Activated CD4-positive, alpha-beta T cell treated with anti-CD3 and anti-CD28 coated beads for 1 hour (primary cell): ENCODE measurements at places on chromosomes 3 and 15.

DNA sequence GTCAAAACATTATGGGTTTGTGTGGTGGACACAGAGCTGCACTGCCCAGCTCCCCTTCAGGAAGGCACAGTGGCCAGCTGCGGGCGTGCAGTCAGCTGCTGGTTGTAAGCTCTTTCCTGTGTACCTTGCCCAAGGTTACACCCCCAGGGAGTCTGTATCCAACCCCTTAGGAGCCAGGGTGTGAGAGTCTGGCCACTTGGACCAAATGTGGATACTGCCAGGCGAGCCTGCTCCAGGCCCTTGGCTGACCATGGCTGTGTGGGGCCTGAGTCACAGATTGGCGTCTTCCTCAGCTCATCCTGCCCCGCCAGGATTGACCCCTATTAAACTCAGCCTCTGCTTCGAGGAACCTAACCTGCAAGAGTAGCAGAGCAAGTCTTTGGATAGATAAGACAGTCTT lies 56.9 kb downstream of the ABHD5 start:
- DNase-seq, result no peak

- DNase-seq, result peak; percentile 62
These were observed 267.0 kb downstream of the PLCL2 start for GRCh38 chr3:17151598-17152373.

DNA sequence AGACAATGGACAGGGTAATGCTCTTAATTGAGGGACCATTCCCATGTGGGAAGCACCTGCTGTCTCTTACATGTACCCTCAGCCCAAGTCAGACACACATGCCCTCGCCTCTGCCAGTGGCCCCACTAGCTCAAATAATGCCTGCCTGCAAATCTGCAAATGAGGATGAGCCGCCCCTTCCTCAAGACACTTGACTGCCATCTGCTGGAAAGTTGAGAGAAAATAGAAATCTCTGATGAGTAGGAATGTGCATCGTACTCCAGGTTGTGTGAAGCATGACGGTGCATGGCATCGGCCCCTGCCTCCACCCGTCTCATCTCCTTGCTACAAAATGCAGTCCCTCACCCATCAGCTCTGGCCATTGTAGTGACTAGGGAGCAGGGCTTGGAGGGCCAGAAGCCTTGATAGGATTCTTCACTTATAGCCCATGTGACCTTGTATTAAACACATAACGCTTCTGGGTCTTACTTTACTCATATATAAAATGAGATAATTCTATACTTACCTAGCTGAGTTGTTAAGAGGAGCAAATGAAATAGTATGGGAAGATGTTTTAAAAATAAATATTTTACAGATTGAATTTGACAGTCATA lies 6.3 kb upstream of the SCN5A start:
- no peak for DNase-seq

GRCh38 chr3:10813425-10813824 lies 2.6 kb upstream of the SLC6A11 start:
- DNase-seq, result no peak

- no peak for DNase-seq
These were observed 5.1 kb downstream of the RBP1 start for GRCh38 chr3:139534455-139534812.

DNA sequence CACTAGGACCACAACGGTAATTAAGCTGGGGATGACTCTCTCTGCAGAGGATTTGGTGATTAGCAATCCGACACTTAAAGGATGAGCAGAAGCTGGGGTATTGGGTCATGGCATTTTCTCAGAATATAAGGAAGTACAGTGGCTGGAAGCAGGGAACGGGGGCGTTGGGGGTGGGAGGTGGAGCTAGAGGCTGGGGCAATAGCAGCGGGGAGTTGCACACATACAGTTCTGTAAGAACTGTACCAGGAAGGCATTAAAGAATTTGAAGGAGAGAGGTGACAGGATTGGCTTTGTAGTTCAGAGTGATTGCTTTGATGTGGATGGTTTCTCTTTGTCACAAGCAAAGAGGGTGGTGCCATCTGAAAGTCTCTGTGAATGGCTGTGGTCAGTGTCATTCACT lies 28.2 kb downstream of the PSMD6 start:
- DNase-seq, result no peak

DNA sequence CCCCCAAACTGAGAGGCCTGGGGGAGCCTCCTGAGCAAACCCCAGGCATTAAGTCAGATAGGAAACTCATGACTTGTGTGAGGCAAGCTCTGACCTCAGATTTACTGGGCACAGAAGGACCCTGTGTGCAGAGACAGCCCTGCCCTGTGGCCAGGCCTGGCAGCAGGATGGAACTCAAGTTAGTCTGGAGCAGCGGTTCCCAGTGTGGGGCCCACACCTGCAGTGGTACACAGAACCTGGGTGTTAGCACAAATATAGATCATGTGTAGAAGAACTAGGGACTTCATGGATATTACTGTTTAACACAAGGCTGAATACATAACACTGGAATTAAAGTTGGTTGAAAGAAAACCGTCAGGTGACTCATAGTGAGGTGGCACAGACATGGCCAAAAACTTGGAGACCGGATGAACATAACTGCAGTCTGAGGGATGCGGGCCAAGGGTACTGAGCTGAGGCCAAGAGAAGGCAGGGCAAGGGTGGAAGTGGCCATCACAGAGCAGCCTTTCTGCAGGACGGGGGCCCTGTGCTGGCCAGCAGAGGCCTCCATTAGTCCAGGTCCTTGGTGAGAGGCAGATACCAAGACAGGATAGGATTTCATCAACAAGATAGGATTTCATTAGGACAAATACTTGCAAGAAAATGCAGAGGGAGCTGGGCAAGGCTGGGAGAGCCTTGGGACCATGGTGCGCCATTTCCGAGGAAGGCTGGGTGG lies 40.9 kb downstream of the IRAK2 start:
- no peak for DNase-seq

DNA sequence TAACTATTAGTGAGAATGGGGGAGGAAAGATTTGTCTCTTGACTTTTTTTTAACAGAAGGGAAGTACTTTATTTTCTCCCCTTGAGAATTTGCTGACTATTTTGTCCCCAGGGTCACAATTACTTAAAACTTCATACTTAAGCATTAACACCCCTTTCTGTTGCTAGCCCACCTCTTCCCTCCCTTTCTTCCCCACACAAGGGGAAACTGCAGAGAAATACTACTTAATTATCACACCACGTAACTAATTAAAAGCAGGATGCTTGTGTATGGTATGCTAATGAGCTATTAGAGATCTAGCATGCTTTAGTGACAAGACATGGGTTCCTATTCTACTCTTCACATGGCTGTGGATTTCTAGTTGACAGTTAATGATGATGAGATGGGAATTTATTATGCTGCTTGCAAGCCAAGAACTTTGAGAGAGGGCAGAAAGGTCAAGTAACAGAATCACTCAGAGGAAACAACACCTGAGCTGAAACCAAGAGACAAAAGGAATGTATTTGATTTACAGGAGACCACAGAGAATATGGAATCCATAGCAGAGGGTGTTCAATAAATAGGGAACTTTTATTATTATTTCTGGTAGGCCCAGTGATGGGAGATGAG lies 179.2 kb downstream of the LSAMP start:
- no peak for DNase-seq

DNA sequence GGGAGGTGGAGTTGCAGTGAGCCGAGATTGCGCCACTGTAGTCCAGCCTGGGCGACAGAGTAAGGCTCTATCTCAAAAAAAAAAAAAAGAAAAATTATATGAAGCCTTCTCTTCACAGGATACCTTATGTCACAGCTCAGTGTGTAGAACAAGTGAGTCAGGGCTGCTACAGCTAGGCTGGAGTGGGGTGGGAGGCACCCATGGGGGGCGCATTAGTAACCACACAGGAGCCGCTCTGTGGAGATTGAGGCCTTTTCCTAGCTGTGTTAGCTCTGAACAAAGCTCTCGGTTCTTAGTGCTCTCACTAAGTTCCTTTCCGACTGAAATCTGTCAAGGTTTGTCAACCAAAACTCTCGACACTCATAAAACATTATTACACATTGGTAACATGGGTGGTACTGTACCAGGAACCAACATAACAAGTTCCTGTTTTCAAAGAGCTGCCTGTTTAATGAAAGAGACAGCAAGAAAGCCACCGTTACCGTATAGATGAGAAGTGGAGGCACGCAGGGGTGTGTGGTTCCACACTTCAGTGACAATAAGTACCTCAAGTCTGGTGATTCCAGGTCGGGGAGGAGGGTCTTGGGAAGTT lies 4.5 kb downstream of the LRRC31 start:
- DNase-seq, result no peak
